ENCODE measurements at places on chromosomes 7 and 10.

- no peak for DNase-seq
Measured at GRCh38 chr10:27504808-27505460, 830 bp downstream of the RAB18 start.

GRCh38 chr10:71302874-71303568, 16.0 kb upstream of the SLC29A3 start:
- peak; percentile 31 for DNase-seq

DNA sequence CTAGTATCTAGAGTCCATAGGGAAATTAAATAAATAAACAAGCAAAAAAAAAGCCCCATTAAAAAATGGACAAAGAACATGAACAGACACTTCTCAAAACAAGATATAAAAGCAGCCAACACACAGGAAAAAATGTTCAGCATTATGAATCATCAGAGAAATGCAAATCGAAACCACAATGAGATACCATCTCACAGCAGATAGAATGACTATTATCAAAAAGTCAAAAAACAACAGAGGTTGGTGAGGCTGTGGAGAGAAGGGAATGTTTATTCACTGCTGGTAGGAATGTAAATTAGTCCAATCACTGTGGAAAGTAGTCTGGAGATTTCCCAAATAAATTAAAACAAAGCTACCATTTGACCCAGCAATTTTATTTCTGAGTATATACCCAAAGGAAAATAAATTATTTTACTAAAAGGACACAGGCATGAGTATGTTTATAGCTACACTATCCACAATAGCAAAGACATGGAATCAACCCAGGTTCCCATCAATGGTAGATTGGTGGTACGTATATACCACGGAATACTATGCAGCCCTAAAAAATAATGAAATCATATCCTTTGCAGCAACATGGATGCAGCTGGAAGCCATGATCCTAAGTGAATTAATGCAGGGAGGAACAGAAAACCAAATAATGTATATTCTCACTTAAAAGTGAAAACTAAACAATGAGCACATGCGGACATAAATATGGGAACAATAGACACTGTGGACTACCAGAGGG, 366.5 kb upstream of the SEMA3C start:
- DNase-seq: no peak

- no peak for DNase-seq
Measured at GRCh38 chr7:6157685-6158423, 114.6 kb downstream of the CYTH3 start.

DNA sequence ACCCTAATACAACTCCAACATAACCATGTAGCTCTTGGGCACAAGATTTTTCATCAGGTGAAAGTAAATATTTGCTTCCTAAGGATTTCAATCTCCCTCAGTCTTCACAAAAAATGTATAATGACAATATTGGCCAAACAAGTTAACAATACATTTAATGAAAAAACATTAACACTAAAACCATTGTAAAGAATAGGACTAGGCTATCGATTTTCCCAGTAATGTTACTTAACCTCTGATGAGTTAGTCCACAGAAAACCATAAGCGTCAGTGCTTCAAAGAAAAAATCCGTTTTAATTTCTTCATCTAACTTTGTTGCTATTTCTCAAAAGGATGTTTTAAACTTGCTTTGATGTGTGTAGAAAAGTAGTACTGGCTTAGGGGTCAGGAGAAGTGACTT, 1.2 kb downstream of the ZNF33B start:
- no peak for DNase-seq

DNA sequence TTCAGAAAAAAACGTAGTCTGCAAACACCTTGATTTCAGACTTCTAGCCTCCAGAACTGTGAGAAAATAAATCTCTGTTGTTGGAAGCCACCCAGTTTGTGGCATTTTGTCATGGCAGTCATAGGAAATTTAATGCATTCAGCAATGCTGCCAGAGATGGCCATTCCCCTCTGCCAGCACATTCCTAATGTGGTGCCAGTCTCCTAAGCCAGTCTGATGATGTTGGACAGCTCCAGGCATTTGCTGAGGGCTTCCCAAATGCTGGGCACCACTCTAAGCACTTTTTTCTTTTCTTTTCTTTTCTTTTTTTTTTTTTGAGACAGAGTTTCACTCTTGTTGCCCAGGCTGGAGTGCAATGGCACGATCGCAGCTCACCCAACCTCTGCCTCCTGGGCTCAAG, 666.7 kb upstream of the C7orf33 start:
- no peak for DNase-seq

DNA sequence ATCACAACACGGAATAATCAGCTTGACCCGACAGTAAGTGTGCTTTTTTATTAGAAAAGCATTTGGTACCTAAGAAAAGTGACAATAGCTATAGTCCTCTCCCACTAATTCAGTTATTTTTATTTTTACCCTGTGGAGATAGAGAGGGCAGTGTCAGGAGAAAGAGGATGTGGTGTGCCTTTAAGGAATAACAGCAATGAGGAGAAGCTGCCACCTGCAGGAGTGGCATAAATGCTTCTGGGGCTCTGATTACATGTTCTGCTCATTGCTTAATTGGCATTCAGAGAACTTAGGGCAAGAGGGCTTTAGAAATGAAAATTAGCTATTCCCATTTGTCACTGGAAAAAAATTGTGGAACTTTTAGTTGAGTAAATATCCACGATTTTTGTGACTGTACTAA, 60.1 kb downstream of the DENND11 start:
- no peak for DNase-seq

- DNase-seq: no peak
Measured at GRCh38 chr10:22643116-22643515, 71.3 kb downstream of the PIP4K2A start.

- peak; percentile 76 for DNase-seq
Measured at GRCh38 chr7:93117852-93118530, at the start of gene SAMD9. Gene SAMD9 (minus strand): TSS chr7:93117979. CDS start chr7:93106097, 11,882 bp downstream.

DNA sequence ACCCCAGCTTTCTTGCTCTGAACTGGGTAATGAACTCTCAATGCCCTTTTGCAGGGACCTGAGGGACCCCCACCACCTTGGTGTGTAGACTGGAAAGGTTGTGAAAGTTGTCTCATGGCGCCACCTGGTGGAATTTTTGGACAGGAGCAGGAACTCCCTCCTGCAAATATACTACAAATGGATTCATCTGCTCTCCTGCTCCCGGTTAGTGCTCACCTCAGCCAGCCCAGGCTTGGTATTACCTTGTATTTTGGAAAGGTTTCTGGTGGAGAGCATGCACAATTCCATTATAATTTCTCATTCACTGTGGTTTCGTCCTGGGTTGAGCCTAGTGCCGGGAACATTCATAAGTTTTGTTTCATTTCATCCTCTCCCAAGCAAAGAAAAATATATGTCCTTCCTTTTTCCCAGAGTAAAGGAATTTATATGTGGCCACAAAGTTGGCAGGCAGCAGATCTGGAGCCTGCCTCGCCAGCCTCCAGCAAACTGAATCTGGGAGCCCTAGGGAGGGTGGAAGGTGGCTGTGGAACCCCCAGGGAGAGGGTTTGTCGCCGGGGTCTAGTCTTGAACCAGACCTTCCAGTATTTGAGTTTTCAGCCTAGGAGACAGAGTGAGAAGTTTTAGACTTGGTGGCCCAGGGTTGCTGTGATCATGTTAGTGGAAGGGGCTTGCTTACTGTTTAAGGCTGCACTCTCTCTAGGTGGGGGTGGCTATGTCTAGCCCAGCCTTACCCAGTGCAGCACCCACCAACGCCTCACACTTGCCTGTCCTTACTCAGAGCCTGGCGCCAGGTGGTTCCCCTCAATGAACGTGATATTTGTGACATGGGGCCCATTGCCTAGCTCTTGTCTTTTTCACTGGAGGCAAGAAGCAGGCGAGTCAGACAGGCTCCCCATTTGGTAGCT, 9.5 kb downstream of the FAM241B start:
- peak; percentile 36 for DNase-seq

DNA sequence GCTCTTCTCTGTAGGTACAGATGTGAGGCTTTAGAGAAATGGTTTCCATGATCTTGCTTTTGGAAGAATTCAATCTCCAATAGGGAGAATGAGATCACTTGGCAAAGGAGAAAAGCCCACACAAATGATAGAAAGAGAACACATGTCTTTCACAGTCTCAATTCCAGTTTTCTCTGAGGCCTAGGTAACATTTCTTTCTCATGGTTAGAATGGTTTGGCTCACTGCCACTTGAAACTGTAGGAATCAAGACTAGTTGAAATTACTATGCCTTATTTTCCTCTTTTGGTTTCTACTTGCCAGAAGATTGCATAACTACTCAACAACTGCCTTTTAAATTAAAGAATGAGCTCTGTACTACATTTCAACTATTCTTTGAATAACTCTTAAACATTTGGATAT, 276.5 kb upstream of the TEX47 start:
- no peak for DNase-seq

DNA sequence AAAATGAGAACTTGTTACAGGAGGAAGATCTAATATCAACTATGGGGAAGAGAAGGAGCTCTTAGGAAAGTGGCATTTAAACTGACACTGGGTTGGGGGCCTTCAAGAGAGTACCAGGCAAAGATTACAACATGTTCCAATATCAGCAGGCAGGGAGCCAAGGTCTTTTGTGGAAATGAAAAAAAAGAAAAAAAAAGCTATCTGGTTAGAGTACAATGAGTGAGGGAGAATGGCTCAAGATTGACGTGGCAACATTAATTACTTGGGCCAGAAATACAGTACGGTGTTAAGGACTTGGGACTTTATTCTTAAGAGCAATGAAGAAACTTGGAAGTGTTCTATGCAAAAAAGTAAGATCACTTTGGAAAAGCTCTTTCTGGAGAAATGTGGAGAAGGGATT, 132.3 kb upstream of the CDK1 start:
- no peak for DNase-seq

DNA sequence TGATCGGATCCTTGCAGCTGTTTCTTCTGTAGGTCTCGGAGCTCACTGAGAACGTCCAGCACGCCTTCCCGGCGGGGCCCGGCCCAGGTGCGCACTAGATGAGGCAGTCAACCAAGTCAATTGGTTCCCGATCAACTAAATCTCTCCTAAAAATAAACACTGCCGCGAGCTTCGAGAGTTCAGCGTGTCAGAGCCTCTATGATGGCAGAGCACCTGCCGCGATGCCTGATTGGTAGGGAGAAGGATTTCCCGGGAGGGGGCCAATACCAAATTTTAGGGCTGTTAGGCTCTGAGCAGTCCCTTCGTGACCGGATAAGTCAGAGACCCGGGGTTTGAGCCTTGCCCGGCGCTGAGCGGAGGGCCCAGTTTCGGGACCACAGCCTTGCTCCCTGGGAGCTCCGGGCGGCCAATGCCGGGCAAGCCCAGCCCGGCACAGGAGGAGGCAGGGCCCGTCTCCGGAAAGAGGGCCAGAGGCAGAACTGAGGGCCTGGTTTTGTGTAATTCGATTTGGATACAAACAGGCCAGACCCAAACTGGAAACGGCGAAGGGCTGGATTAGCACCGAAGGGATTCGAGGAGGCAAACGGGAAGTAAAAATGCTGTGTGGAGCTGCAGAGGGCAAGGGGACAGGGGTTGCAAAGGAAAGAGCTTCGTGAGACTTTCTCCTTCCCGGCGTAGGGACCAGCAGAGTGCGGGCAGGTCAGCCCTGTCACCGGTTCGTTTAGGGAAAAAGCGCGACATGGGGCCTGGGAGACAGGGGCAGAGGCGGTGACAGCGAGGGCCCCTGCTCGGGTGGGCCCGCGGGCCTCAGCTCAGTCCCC, 569 bp downstream of the SLC26A5 start:
- no peak for DNase-seq

GRCh38 chr10:124516181-124516580, 54.6 kb downstream of the LHPP start:
- DNase-seq: no peak

GRCh38 chr10:107561136-107561650, 396.7 kb upstream of the SORCS1 start:
- no peak for DNase-seq

DNA sequence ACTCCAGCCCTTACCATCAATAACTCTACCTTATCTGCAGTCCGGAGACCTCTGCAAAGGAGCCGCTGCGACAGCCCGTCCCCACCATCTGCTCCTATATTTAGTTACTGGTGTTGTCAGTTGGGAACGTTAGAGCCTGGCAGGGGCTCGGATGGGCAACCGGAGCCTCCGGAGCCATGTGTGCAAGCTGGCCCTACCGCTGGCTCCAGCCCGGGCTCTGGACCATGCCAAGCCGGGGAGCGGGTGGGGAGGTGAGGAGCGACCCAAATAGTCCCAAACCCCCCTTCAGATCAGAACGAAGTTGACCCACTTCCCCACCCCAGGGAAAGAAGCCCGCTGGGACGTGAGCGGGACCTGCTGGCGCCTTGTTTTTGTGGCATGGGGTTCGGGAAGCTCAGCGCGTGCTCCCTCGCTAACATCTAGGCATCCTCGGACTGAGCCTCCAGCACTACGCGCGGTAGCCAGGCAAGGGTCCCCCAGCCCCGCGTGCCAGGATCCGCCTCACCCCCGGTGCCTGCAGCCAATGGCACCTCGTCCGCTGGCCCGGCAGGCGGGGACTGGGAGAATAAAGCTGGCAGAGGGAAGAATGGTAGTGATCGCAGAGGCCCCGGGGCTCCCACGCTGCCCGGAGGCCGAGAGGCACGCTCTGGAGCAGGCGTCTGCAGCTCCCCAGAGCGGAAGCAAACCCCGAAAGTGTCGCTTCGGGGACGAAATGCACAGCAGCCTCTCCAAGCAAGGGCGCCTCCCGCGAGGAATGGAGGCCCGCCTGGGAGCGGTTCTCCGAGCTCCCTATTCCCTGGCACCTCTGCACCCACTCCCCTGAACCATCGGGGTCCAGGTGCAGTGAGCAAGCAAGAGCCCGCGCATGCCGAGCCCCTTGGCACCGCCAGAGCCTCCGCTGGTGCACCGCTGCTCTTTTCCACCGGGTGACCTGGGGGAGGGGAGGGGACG, 679 bp downstream of the LRRC20 start:
- DNase-seq: peak; percentile 25

GRCh38 chr7:20276705-20277472, 53.8 kb upstream of the ITGB8 start:
- no peak for DNase-seq

- DNase-seq: no peak
Measured at GRCh38 chr7:117048882-117049281, 95.6 kb downstream of the ST7 start.

GRCh38 chr7:41029072-41029499, 673.8 kb downstream of the INHBA start:
- no peak for DNase-seq

GRCh38 chr7:127759945-127760421, 108.0 kb downstream of the SND1 start:
- no peak for DNase-seq

DNA sequence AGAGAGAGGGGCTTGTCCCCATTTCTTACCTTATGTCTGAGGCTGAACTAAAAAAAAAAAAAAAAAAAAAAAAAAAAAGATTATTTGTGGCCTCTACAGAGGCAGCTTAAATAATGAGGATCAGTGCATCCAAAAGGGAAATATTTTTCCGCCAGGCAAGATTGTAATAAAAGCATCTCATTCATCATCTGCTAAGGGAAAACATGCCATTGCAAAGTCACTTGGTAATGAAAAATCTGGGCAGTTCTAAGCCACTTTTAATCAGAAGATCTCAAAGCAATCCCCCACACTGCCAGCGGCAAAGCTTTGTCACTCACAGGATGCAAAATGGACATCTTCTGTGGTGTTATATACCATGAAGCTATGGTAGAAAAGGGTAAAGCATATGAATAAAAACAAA, 3.8 kb downstream of the FAM107B start:
- no peak for DNase-seq
